AG04450 (cell line): ENCODE measurements at places on chromosomes 5 and 9. TPM values are rescaled to one million over a fixed set of nuclear protein-coding genes. Genes with fewer than 3 reads are reported as not detected.

The PCDH12 gene
- not detected in 2 replicates for polyA plus RNA-seq

The CENPH gene
- 3.8 and 5.9 TPM in 2 replicates for polyA plus RNA-seq

The QRFP gene
- polyA plus RNA-seq: not detected in 2 replicates

The NDFIP1 gene
- 23.2 and 31.9 TPM in 2 replicates for polyA plus RNA-seq

DNA sequence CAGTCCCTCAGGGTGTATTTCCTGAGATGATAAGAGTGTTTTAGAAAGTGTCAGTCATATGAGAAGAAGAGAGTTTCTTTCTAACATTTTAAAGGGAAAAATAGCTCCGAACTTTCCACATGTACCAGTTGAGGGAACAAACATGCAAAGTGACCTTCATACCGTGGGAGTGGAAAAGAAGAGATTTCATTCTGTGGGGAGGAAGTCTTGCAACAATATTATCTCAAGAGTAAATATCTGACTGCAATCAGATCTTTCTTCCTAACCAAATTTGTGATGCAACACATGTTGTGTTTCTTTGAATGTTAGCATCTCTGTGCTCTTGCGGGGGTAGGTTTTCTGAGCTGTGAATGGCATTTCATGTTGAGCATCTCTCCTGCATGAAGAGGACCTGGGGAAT lies 30.6 kb downstream of the ANKRD55 start:
- DNase-seq: no peak

DNA sequence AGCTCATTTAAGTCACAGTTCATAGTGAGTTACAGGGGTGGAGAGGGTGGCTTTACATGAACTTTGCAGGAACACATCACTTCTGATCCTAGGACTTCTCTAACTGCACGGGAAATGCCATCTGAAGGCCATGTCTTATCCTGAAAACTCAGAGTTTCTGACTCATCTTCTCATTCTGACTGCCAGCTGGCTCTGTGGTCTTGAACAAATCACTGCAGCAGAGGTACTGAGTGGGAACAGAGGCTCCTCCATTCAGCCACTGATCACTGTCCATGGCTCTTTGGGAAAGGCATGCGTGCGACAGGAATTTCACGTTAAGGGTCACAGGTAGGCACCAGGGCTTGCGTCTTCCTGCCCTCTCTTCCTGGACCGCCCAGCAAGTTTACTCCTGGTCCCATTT lies 114.6 kb upstream of the LRRTM2 start:
- DNase-seq: no peak

- no peak for DNase-seq
These were observed 235.5 kb downstream of the ARHGEF28 start for GRCh38 chr5:73861313-73861988.
